Peyer's patch (tissue), 4 donors: ENCODE measurements at places on chromosomes 2 and 18.

- no peak for DNase-seq
Observed at GRCh38 chr2:13686262-13686661, 946.3 kb upstream of the LRATD1 start.

- DNase-seq: peak; percentile 78
Observed at GRCh38 chr2:72137498-72138010, 10.1 kb downstream of the CYP26B1 start.

GRCh38 chr18:3791238-3791637 is 341.3 kb downstream of the TGIF1 start:
- DNase-seq: no peak

GRCh38 chr2:10405448-10405847 is 42.7 kb downstream of the ODC1 start:
- no peak for DNase-seq

DNA sequence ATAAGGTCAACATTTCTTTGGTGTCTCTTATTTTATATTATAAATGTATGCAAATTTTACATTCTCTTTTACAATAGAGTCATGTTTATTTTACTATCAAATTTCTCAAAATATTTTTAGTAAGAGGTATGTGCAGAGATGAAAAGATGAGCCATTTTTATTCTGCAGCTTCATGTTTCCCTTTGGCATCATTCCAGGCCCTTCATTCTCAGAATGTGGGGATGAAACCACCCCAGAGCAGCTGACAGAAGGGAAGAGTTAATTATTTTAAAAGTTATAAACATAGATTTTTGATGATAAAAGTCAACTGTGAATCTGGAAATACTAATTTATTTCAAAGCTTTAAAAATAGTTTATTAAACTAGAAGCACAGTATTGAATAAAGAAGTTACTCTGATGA is 12.8 kb upstream of the FSHR start:
- DNase-seq: no peak

DNA sequence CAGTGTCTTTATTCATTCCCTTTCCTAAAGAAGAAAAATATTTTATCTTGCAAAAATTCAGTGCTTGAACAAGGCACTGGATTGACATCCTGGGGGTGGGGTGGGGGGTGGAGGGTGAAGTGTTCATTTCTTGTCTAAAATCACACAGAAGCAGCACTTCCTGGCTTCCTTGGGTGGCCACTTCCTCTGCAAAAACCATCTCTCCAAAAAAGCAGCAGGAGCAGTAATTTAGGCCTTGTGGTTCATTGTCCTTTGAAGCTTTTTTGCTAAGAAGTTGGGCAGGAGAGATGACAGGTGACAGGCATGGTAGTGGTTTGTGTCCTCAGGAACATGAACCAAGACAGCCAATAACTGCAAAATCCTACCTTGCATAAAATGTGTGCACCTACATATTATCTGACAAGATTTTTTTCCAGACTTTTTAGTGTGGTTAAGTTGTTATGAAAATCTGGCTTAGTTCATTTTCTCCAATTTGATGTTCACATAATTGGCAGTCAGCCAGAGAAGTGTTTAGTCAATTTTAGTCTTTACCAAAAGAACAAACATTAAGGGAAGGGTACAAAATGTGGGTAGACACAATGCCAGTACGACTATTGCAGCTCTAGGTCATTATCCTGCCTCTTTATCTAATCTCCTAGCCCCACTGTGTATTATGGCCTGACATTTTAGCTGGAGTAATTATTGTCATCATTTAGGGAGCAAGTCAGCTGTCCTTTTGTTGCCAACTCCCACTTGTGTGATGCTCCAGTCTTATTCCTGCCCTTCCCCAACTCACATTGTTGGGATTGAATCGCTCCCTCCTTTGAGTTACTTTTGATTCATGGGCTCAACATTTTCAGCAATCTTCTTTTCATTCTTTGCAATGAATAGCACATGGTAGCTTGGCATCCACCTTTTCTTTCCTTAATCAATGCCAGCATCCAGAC is 177.2 kb downstream of the MYO3B start:
- no peak for DNase-seq

- DNase-seq: no peak
Observed at GRCh38 chr2:186526281-186526680, 40.2 kb downstream of the ZC3H15 start.

- no peak for DNase-seq
Observed at GRCh38 chr2:148479398-148479797, 165.2 kb upstream of the EPC2 start.

- no peak for DNase-seq
Observed at GRCh38 chr2:95695613-95696012, 103.8 kb downstream of the TRIM43 start.

GRCh38 chr2:136557203-136557602 is 208.1 kb upstream of the THSD7B start:
- DNase-seq: no peak

DNA sequence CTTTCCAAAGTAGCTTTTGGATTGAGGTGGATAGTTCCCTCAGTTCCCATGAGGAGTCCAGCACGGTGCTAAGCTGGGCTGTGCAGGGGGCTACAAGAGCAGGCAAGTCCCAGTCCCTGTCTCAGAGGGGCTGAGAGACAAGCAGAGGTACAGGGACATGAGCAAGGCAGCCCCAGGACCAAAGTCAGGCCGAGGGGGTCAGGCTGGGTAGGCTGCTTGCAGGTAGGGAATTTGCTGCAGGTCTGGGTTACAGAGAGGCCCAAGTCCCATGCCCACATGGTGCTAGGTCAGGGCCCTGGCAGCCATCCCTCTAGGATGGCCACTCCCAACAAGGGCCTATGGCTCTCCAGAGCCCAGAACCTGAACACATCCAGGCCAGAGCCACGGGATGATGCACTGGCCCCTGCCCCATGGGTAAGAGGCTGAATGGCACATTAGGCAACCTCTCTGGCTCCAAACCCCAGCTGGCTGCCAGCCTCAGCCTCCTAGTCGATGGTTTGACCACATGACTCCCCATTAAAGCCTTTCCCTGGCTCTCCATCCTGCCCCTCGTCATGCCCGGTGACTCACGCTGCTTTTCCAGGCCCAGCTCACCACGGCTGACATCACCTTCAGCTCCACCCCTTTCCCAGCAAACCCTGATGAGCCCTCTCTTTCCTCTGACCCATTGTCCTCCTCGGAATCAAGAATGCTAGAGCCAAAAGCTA is 83.7 kb downstream of the SDC1 start:
- DNase-seq: peak; percentile 17

GRCh38 chr2:165055082-165055851 is 99.9 kb upstream of the SLC38A11 start:
- DNase-seq: no peak

DNA sequence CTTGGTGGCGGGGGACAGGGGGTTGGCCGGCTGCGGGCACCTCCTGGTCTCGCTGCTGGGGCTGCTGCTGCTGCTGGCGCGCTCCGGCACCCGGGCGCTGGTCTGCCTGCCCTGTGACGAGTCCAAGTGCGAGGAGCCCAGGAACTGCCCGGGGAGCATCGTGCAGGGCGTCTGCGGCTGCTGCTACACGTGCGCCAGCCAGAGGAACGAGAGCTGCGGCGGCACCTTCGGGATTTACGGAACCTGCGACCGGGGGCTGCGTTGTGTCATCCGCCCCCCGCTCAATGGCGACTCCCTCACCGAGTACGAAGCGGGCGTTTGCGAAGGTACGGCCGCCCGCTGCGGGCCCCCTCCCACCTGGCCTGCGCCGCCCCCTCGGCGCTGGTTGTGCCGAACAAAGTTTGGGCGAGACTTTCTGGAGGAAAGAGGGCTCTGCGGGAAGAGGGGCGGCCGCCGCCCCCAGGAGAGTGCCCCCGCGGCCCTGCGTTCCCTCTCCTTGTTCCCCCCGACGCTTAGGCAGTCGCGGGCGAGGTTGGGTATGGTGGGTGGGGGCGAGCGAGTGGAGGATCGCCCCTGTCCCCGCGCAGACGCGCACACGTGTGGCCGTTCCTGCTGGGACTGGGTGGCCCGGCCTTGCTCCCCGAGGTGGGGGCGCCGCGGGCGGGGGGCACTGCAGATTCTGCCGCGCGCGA is 866 bp downstream of the CRIM1 start:
- DNase-seq: peak; percentile 64

DNA sequence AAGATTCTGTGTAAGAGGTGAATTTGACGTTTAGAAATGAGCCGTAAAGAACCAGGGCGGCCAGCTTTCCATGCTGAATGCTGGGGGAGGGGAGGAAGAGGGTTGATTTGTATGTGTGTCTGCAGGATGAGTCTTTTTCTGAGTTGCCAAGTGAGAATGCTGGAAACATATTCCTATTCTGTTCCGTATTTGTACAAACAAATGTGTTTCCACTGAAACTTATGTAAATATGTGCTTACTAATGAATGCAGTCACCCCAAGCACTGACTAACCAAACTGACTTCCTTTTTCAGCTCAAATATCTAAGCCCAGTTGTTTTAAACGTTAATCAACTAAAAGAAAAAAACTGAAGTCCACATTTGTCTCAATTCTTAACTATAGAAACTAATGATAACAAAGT is 74.9 kb upstream of the APCDD1 start:
- DNase-seq: no peak

GRCh38 chr18:74479486-74480148 is 16.5 kb upstream of the CNDP2 start:
- DNase-seq: no peak

DNA sequence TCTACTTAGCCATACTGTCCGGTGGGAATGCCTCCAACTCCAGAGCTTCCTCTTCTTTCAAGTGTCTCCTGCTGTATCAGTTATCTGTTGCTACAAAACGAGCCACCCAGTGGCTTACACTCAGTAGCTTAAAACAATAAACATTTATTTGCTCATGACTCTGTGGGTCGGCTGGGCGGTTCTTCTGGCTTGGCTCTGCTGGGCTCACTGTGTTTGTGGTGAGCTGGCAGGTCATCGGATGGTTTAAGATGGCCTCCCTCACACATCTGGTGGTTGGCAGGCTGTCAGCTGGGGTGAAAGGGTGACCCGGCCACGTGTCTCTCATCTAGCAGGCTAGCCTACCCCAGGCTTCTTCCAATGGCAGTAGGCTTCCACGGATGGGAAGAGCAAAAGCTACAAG is 122.4 kb upstream of the SLC1A4 start:
- DNase-seq: no peak

DNA sequence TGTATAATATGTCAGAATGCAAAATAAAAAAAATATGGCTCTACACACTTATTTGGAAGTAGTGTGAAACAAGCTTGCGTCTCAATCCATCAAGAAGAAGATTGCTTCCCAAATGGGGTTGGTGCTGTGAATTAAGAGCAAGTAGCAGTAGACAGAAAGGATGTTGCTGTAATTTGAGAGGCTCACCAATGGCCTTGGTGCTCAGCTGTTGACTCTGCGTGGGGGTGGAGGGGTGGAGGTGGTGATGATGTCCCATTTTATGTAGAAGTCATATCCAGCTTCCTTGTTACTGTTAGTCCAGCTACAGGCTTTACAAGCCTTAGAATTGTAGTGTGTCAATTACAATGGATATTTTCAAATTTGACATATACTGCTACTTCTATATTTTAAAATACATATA is 223.4 kb upstream of the RND3 start:
- no peak for DNase-seq
